ENCODE measurements at places on chromosomes 12 and 14. TPM values are rescaled to one million over a fixed set of nuclear protein-coding genes. Genes with fewer than 3 reads are reported as not detected.

- DNase-seq, result no peak
Observed at GRCh38 chr12:23008623-23009022, 383.7 kb downstream of the ETNK1 start.

DNA sequence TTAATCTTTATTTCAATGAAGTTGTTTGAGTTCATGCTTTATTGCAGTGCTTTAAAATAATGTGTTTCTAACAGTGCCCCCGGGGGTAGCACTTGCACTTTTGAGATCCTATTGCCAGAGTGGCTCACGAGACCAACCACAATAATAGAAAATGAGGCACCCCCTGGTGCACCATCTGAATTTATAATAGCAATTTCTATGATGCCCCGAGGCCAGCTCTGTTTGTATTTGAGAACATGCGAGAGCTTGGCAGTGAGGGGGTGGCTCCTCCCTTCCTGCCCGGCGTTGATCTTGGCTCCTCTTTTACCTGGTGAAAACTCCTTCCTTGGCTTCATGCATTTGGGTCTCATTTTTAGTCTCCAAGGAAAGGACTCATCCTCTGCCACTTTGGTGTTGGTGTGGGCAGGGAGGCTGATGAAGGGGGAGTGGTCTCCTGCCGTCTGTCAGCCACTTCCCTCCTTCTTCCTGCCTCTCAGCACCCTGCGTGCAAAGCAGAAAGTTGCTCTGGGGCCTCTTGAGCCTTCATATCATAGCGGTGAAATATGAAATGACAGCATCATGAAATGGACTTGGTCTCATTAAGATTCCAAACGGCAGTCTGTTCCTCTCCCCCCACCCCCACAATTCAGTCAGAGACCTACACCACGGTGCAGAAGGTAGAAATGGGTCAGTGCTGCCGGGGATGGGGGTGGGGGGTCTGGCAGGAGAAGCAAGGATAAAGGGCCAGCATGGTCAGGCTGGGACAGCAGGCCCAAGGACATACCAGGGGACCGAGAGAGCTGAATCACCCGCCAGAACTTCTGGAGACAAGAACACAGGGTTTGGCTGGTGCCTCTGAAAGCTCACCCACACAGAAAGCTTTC lies 17.7 kb upstream of the NRXN3 start:
- DNase-seq, result no peak

DNA sequence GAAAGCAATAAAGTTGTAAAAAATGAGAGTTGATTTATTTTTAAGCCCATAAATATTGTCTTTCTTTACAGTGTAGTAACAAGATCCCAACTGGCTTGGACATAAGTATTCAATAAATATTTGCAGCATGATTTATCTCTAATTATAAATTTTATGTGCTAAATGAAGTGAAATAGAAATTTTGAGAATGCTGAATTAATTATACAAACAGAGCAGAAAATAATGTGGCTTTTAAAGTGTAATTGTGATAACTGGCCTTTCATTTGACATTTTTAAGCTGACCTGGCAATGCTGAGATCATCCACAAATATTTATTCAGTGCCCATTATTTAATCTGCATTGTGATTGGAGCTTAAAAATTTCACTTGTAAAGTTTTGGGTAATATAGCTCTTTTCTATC lies 201.6 kb upstream of the NAV3 start:
- no peak for DNase-seq

The IL22 gene
- not detected for total RNA-seq

The LBHD2 gene
- not detected for total RNA-seq

DNA sequence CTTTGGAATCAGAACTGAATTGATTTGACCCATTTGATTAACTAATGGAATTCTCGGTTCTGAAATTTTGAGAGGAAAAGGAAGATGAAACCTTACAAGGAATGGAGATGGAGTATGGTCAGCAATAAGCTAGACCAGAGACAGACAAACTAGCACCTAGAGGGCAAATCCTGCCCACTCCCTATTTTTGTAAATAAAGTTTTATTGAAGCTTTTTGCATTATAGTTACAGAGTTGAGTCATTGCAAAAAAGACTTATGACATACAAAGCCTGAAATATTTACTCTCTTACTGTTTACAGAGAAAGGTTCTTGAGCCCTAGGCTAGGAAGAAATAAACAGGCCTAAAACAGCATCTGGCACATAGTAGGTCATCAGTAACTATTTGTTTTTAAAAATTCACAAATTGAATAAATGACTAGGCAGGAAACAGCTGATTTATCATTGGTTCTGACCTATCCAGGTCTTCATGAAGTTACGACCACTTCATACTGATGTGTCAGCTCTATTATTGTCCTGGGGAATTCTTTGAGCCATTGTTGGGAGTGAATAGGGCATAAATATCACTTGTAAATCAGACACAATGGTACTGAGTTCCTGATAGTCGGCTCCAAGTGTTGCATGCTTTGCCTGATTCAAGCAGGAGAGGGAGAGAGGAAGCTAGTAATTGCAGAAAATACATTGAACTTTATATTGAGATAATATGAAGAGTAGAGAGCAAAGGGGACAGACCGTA lies 14.6 kb upstream of the STAB2 start:
- no peak for DNase-seq

Measured in progenitor cell of endocrine pancreas (in vitro differentiated cells).